ENCODE measurements at places on chromosomes 11 and 22. TPM values are rescaled to one million over a fixed set of nuclear protein-coding genes. Genes with fewer than 3 reads are reported as not detected.

The CACNA1I gene
- total RNA-seq: 5.3 TPM

The BAIAP2L2 gene
- 2.1 TPM for total RNA-seq

The PIH1D2 gene
- total RNA-seq: 0.54 TPM

The SPTBN2 gene
- 0.37 TPM for total RNA-seq

The PANX3 gene
- not detected for total RNA-seq

The GAL gene
- total RNA-seq: 1.6 TPM

The AQP11 gene
- 0.98 TPM for total RNA-seq

The DEFB131B gene
- total RNA-seq: not detected

The C11orf91 gene
- total RNA-seq: not detected

The GRK3 gene
- 5.8 TPM for total RNA-seq

DNA sequence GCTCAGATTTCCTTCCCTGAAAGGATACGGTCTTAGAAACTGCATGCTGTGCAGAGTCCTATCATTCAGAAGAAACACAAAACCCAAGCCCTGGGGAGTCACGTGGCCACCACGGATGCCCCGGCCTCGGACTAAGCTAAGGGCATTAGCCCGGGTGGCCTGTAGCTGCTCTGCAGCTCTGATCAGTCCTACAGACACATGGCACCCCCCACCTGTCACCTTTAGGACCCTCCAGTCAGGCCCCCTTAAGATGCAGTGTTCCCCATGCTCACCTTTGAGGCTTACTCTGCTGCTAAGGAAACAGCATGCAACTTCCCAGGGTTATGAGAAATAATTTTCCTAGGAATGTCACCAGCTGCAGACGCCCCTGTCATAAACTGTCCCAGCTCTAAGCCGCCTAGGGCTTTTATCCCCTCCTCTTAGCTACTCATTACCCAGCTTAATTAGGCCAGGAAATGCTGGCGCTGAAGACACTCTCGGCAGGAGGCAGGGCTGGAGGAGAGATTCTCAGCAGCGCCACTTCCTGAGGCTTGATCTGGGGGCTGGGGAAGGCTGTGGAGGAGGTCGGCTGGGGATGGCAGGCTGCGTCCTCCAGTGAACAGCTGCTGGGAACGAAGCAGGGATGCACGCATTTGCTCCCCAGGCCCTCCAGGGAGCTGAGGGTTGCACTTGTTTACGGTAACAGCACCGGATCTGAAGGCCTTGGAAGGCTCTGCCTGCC is 47.2 kb upstream of the ADA2 start:
- H3K27ac ChIP-seq: no peak overlapping the region
- ATAC-seq: peak; percentile 37
- H3K4me3 ChIP-seq: no peak overlapping the region

DNA sequence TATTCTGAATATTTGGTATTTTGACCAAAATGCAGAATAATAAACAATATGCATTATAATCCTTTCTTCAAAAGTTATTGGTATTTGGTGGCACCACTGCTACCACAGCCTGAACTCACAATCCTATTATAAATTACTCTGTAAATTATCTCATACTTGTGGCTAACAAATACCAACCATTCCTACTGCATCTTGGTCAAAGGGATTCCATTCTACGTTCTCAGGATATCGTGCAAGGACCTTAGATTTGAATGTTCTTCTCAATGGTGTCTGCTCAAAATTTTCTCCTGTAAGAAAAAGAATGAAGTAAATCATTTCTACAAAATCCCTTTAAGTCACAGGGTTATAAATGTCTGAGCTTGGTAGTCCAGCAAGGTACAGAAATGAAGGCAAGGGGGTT is 58.7 kb downstream of the DENND5A start:
- H3K4me3 ChIP-seq: no peak overlapping the region
- H3K27me3 ChIP-seq: no peaks in the 10 kb centered on the region
- H3K27ac ChIP-seq: no peak overlapping the region
- H3K36me3 ChIP-seq: peaks cover 34% of the 10 kb centered on the region
- peaks cover 40% of the 10 kb centered on the region for H3K4me1 ChIP-seq
- ATAC-seq: no peak

- H3K27ac ChIP-seq: no peak overlapping the region
- no peak for ATAC-seq
- no peaks in the 10 kb centered on the region for H3K4me1 ChIP-seq
- peaks cover 27% of the 10 kb centered on the region for H3K27me3 ChIP-seq
- no peak overlapping the region for H3K4me3 ChIP-seq
Observed at GRCh38 chr11:1630271-1630670, 696 bp downstream of the KRTAP5-5 start.

GRCh38 chr11:76327756-76328388 is 53.1 kb downstream of the THAP12 start:
- no peak overlapping the region for H3K27ac ChIP-seq
- H3K4me1 ChIP-seq: peaks cover 10% of the 10 kb centered on the region
- H3K27me3 ChIP-seq: peaks cover 2% of the 10 kb centered on the region
- no peak for ATAC-seq
- H3K4me3 ChIP-seq: no peak overlapping the region

- H3K27ac ChIP-seq: no peak overlapping the region
- H3K4me3 ChIP-seq: no peak overlapping the region
- peaks cover 5% of the 10 kb centered on the region for H3K27me3 ChIP-seq
Observed at GRCh38 chr11:27930946-27931345, 177.0 kb downstream of the KIF18A start.

DNA sequence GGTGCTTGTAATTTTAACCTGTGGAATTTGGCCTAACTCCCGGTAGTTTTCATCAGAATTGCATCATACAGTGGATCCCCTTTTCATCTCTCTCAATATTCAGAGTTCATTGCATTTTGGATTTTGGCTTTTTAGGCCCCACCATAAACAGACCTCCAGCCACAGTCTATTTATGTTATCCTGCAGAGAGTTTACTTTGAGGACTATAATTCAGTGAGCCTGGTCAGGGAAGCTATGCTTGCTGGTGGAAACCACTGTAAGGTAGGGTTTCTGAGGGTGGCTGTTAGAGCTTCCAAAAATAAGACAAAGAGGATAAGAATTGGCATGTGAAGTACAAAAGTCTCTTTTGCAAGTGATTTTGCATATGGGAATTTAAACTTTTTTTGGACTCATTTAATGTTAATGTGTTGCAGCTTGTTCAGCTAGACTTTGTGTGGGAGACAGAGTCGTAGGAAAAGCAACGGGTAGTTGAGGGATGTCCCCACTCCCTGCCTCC is 34.8 kb upstream of the DDI1 start:
- H3K36me3 ChIP-seq: no peaks in the 10 kb centered on the region
- peaks cover 5% of the 10 kb centered on the region for H3K27me3 ChIP-seq
- no peaks in the 10 kb centered on the region for H3K4me1 ChIP-seq

- H3K4me3 ChIP-seq: no peak overlapping the region
- H3K4me1 ChIP-seq: no peaks in the 10 kb centered on the region
- H3K27ac ChIP-seq: no peak overlapping the region
- H3K27me3 ChIP-seq: no peaks in the 10 kb centered on the region
Observed at GRCh38 chr11:118521892-118522311, 5.4 kb upstream of the TTC36 start.

DNA sequence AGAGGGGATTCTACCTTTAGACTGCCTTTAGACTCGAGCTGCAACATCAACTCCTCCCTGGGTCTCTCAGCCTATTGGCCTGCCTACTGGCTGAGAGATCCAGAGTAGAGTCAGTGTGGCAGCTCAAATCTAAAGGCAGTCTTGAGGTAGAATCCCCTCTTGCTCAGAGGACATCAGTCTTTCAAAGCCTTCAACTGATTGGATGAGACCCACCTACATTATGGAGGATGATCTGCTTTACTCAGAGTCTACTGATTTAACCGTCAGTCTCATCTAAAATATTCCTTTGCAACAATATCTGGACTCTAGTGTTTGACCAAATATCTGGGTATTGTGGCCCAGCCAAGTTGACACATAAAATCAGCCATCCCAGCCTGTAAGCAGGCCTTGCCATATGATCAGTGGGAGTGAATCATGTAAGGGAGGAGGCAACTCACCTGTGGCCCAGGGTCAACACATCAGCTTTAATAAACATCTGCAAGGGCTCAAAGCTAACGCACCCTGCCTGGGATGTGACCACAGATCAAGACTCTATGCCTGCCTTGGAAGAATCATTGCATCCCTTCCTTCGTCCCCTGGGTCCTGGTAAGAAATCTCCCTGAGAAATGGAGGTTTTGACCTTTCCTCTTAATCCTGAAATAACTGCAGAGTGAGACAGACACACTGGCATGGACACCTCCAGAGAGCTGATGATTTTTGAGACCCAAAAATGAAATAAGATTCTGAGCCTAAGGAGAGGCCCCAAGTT is 198.0 kb downstream of the DBX1 start:
- no peak for ATAC-seq
- H3K27ac ChIP-seq: no peak overlapping the region

GRCh38 chr11:1153105-1153950 is 4.4 kb upstream of the MUC5AC start:
- peaks cover 4% of the 10 kb centered on the region for H3K27me3 ChIP-seq
- no peak for ATAC-seq
- no peak overlapping the region for H3K4me3 ChIP-seq
- H3K36me3 ChIP-seq: no peaks in the 10 kb centered on the region
- no peaks in the 10 kb centered on the region for H3K4me1 ChIP-seq
- H3K27ac ChIP-seq: no peak overlapping the region

DNA sequence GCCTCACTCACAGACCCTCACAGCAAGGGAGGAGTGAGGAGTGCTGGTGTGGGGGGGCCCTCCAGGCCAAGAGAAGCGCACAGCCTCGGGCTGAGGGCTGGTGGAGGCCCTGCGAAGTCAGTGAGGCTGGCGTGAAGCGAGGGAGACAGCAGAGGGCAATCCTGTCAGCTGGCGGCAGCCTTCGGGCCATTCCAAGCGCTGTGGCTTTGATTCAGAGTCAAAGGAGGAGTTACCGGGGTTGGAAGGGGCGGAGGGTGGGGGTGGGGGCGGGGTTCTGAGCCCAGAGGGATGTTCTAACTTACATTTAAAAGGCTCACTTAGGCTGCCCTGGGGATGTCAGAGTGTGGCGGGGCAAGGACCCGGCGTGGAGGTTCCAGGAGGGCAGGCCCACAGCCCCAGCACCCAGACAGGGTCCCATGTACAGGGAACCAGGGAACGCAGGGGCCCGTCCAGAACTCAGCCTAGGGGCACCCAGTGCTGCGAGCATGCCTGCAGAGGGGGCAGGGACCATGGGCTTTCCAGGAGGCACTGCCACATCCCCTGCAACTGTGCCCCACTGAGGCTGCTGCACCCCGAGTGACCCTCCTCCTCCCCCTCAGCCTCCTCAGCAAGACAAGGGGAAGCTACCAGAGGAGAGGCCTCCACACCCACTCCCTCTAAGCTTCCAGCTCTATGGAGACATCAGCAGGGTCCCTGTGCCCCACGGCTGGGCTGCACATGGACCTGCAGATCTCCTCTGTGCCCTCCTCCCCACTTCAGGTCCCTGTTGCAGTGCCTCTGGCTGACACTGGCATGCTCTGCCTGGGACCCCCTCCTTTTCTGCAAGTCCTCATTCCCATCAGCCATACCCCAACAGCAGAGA is 39.7 kb upstream of the TTLL12 start:
- ATAC-seq: no peak
- H3K4me1 ChIP-seq: peaks cover 5% of the 10 kb centered on the region
- no peak overlapping the region for H3K4me3 ChIP-seq
- peaks cover 11% of the 10 kb centered on the region for H3K27me3 ChIP-seq
- no peak overlapping the region for H3K27ac ChIP-seq

GRCh38 chr22:30212363-30212995 is 34.1 kb downstream of the LIF start:
- H3K27me3 ChIP-seq: no peaks in the 10 kb centered on the region
- no peak overlapping the region for H3K4me3 ChIP-seq
- H3K4me1 ChIP-seq: peaks cover 15% of the 10 kb centered on the region
- no peaks in the 10 kb centered on the region for H3K36me3 ChIP-seq
- ATAC-seq: peak; percentile 88
- H3K27ac ChIP-seq: no peak overlapping the region

DNA sequence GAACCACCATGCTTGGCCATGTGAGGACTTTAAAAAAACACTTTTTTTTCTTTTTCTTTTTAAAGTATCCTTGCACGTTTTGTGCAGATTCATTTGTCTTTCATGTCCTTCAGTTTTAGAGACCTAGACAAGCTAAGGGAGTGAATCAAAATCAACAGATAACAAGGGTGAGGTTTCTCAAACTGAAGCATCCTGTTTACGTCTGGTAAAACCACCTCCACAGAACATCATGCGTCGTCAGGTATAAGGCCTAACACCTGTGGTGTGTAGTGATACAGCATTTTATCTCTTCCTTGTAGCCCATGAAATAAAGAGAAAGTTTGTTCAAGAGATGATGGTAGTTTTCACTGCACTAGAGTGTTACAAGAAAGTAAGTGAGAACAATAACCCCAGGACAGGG is 26.3 kb upstream of the CSF2RB start:
- H3K27me3 ChIP-seq: no peaks in the 10 kb centered on the region
- H3K4me1 ChIP-seq: peaks cover 21% of the 10 kb centered on the region
- ATAC-seq: peak; percentile 64
- H3K4me3 ChIP-seq: peak overlapping the region; percentile 26

DNA sequence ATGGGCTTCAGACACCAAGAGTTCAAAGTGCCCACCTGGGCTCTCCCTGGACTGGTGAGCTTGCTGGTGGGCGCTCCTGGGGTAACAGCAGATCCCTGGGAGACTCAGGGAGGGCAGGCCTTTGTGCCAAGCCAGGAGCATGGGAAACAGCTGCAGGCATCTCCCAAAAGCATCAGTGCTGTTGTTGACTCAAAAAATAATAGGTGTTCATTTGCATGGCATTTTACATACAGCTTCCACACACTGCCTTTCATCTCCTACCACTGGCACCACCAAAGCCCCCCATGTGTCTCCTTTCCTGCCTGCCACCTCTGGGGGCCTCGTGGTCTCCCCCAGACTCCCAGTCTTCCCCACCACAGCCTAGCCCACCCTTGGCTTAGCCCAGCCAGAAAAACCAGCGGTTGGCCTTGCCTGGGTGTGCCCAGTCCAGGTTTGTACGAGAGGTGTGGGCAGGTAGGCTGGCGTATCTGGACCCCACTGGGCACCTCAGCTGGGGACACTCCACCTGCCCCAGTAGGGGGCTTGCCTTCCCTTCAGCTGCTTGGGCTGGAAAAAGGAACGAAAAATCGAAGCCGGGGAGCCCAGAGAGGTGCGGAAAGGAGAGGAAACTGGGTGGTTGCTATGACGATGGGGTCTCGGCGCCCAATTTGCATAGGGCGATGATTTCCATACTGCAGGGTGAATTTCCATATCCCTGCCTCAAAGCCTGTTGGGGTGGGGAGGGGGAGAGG is 15.0 kb downstream of the POU2F3 start:
- peaks cover 4% of the 10 kb centered on the region for H3K4me1 ChIP-seq
- no peak for ATAC-seq
- no peak overlapping the region for H3K27ac ChIP-seq

- H3K27ac ChIP-seq: no peak overlapping the region
- no peaks in the 10 kb centered on the region for H3K4me1 ChIP-seq
- peaks cover 17% of the 10 kb centered on the region for H3K27me3 ChIP-seq
- H3K36me3 ChIP-seq: no peaks in the 10 kb centered on the region
- H3K4me3 ChIP-seq: no peak overlapping the region
Observed at GRCh38 chr11:60810151-60810550, 25.0 kb downstream of the MS4A10 start.
